A549 treated with Mapracorat at 1 μM for 4 hours (cell line): ENCODE measurements at places on chromosomes 6 and 20. TPM values are rescaled to one million over a fixed set of nuclear protein-coding genes. Genes with fewer than 3 reads are reported as not detected.

Gene EMILIN3
- 0.30 to 0.63 TPM (median 0.43 TPM) in 5 replicates for total RNA-seq

Gene APCDD1L
- total RNA-seq: 0.05 to 0.08 TPM (median 0.07 TPM) in 3 of 5 replicates, not detected in the others

Gene TULP1
- not detected in 5 replicates for total RNA-seq

Gene TNXB
- 0.32 to 0.76 TPM (median 0.50 TPM) in 5 replicates for total RNA-seq

Gene REM1
- 0.64 to 0.88 TPM (median 0.70 TPM) in 5 replicates for total RNA-seq

Gene BPIFB4
- not detected in 5 replicates for total RNA-seq

Gene MYB
- total RNA-seq: 0.57 to 1.2 TPM (median 0.77 TPM) in 5 replicates

Gene DOK5
- total RNA-seq: not detected in 5 replicates

Gene SLC35D3
- 0.05 to 0.14 TPM (median 0.12 TPM) in 3 of 5 replicates, not detected in the others for total RNA-seq

Gene DACT2
- total RNA-seq: 0.04 to 0.14 TPM (median 0.08 TPM) in 5 replicates

Gene SLC22A1
- 1.9 to 3.3 TPM (median 2.4 TPM) in 5 replicates for total RNA-seq

Gene MED20
- 13.0 to 15.0 TPM (median 13.8 TPM) in 5 replicates for total RNA-seq

Gene TTBK1
- total RNA-seq: 0.02 to 0.07 TPM (median 0.04 TPM) in 5 replicates

Gene HIVEP2
- 2.3 to 3.9 TPM (median 3.6 TPM) in 5 replicates for total RNA-seq

Gene DDRGK1
- total RNA-seq: 73.3 to 106 TPM (median 95.1 TPM) in 5 replicates

Gene CALHM6
- total RNA-seq: 0.33 TPM in 1 of 5 replicates, not detected in the others
